ENCODE measurements at places on chromosomes 6 and 20. TPM values are rescaled to one million over a fixed set of nuclear protein-coding genes. Genes with fewer than 3 reads are reported as not detected.

GRCh38 chr20:5714261-5715041 is 35.8 kb upstream of the SHLD1 start:
- DNase-seq: peak; percentile 38
- H3K27me3 ChIP-seq: no peaks in the 10 kb centered on the region
- no peak overlapping the region for H3K4me3 ChIP-seq
- H3K36me3 ChIP-seq: no peaks in the 10 kb centered on the region
- peak overlapping the region; percentile 22 for H3K27ac ChIP-seq

Gene MYB
- 27.7 TPM for total RNA-seq

GRCh38 chr20:24948939-24949679 is at the start of gene CST7:
CST7 (plus strand) TSS chr20:24949269; CDS start chr20:24949506, 237 bp downstream.
- peak within 1 kb of the TSS; percentile 98 for H3K27ac ChIP-seq
- peaks cover 69% of the 10 kb centered on the region for H3K4me1 ChIP-seq
- H3K4me3 ChIP-seq: peak within 1 kb of the TSS; percentile 89

GRCh38 chr6:39407446-39407993 is 85.0 kb upstream of the KCNK16 start:
- no peaks in the 10 kb centered on the region for H3K36me3 ChIP-seq
- no peak for DNase-seq
- H3K27ac ChIP-seq: no peak overlapping the region
- no peak overlapping the region for H3K4me3 ChIP-seq

DNA sequence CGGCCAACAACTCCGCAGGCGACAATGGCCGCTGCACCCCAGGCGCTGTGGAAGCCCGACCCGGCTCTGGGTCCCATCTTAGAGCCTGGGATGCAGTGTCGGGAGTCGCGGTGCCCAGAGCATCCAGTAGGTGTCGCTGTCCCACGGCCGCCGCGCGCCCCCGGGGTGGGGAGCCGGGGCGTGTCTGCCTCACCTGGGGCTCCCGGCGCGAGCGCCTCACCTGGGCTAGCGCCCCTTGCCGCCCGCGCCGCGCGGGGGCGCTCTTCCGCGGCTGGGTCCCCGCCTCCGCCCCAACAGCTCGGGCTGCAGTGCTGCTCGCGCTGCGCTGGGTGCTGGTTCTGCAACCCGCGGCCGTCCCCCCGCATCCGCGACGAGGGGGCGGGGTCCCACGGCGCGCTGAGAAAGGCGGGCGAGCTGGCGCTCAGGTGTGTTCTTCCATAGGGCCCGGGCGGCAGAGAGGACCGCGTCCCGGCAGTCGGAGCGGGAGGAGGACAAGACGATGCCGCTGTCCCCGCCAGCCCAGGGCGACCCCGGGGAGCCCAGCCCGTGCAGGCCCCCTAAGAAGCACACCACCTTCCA is at the start of gene CRYBG1:
TSS of gene CRYBG1 (plus strand) at position 308 of the 579 bp plus-strand sequence. CDS start at position 500, 192 bp downstream.
- peaks cover 12% of the 10 kb centered on the region for H3K4me1 ChIP-seq
- H3K4me3 ChIP-seq: peak within 1 kb of the TSS; percentile 62
- DNase-seq: peak; percentile 69
- no peak within 1 kb of the TSS for H3K27ac ChIP-seq
- peaks cover 57% of the 10 kb centered on the region for H3K27me3 ChIP-seq

Gene TTLL9
- total RNA-seq: not detected

DNA sequence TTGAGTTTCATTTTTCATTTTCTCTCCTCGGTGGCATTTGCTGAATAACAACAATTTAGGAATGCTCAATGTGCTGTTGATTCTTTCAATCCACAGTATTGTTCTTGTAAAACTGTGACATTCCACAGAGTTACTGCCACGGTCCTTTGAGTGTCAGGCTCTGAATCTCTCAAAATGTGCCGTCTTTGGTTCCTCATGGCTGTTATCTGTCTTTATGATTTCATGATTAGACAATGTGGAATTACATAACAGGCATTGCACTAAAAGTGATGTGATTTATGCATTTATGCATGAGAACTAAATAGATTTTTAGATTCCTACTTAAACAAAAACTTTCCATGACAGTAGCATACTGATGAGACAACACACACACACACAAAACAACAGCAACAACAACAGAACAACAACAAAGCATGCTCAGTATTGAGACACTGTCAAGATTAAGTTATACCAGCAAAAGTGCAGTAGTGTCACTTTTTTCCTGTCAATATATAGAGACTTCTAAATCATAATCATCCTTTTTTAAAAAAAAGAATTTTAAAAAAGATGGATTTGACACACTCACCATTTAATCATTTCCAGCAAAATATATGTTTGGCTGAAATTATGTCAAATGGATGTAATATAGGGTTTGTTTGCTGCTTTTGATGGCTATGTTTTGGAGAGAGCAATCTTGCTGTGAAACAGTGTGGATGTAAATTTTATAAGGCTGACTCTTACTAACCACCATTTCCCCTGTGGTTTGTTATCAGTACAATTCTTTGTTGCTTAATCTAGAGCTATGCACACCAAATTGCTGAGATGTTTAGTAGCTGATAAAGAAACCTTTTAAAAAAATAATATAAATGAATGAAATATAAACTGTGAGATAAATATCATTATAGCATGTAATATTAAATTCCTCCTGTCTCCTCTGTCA is 88.1 kb downstream of the SNAP25 start:
- H3K27ac ChIP-seq: no peak overlapping the region
- H3K36me3 ChIP-seq: no peaks in the 10 kb centered on the region
- H3K4me1 ChIP-seq: peaks cover 20% of the 10 kb centered on the region
- H3K4me3 ChIP-seq: no peak overlapping the region
- no peak for DNase-seq

DNA sequence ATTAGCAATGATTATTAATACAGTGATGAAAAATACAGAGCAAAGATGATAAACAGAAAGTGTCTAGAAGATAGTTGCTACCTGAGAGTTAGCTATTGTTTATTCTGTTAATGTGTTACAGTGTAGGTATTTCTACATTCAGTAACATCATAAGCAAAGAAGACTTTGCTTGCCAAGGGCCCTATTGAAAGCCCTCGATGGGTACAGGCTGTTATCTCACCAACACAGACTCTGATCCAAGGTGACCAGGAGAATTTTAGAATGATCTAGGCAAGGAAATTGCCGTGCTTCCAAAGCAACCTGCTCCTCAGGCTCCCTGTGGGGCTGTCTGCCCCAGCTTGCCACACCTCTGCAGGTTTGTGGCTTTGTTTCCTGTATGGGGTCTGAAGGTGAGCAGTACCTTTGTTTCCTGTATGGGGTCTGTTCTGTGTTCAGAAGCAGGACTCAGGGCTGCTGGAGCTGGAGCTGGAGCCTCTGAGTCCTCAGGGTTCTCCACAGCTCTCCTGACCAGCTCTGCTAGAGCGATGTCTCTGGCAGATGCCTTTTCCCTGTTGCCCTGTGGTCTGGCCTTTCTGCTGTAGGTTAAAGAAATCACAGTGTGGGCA is 32.5 kb downstream of the PHACTR3 start:
- H3K4me3 ChIP-seq: no peak overlapping the region
- H3K27me3 ChIP-seq: peaks cover 1% of the 10 kb centered on the region
- no peaks in the 10 kb centered on the region for H3K36me3 ChIP-seq
- H3K4me1 ChIP-seq: no peaks in the 10 kb centered on the region
- H3K27ac ChIP-seq: no peak overlapping the region

GRCh38 chr6:115894426-115894992 is 166.2 kb downstream of the FRK start:
- H3K36me3 ChIP-seq: no peaks in the 10 kb centered on the region
- H3K27me3 ChIP-seq: peaks cover 1% of the 10 kb centered on the region
- peaks cover 10% of the 10 kb centered on the region for H3K4me1 ChIP-seq
- DNase-seq: no peak
- H3K4me3 ChIP-seq: no peak overlapping the region
- no peak overlapping the region for H3K27ac ChIP-seq

GRCh38 chr6:3022765-3023662 is 23.3 kb downstream of the NQO2 start:
- H3K36me3 ChIP-seq: peaks cover 39% of the 10 kb centered on the region
- H3K27ac ChIP-seq: peak overlapping the region; percentile 98
- DNase-seq: peak; percentile 61
- H3K27me3 ChIP-seq: no peaks in the 10 kb centered on the region

GRCh38 chr20:56202493-56203077 is 45.9 kb upstream of the MC3R start:
- H3K27ac ChIP-seq: no peak overlapping the region
- no peaks in the 10 kb centered on the region for H3K4me1 ChIP-seq

Data from activated CD4-positive, alpha-beta memory T cell treated with anti-CD3 and anti-CD28 coated beads, Interleukin-2, amount 10 ng/mL, durations not matched to agents 7 days and 5 days (primary cell).